D341Med (cell line): ENCODE measurements at places on chromosomes 5 and 9.

GRCh38 chr5:141510850-141511601 is 22.1 kb downstream of the PCDHGC5 start:
- DNase-seq, result no peak

DNA sequence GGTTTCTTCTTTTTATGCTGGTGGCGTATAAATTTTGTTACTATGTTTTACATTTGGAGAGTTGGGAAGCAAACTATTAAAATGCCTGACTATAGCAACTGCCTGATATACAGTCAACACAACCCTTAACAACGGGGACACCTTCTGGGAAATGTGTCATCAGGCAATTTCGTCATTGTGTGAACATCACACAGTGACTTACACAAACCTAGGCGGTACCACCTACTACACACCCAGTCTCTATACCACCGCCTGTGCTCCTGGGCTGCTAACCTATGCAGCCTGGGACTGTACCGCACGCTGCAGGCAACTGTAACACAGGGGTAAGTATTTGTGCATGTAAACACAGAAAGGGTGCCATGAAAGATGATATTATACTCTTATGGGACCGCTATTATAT is 1.3 kb upstream of the CDHR2 start:
- no peak for DNase-seq

GRCh38 chr5:62640446-62640845 is 61.8 kb downstream of the LRRC70 start:
- no peak for DNase-seq

GRCh38 chr9:73137286-73137899 is 14.3 kb upstream of the ANXA1 start:
- no peak for DNase-seq

DNA sequence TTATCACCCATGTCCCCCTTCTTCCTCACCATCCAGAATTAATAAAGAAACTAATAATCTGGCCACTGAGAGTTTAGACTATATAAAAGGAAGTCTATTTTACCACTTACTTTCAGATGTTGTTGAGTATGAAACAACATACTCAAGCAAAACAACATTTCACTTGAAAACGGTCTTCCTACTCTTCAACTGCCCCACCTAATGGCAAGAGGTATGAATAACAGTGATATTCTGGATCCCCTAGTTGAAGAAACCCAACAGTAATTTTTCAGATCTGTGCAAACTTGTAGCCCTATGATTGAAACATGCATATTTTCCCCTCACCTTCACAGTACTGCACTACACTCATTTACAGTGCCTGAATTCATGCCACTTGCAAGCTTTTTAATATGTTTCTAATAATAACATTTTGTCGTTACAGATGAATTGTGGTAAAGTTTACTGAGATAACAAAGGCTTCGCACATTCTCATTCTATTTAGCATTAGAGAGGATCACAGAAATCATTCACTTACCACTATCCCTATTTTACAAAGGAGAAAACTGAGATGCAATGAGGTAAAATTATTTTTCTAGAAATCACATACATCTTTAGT is 267.9 kb upstream of the PDE4D start:
- peak; percentile 29 for DNase-seq
